NCI-H2081 treated with DMSO at 0.1 percent for 48 hours (cell line): ENCODE measurements at places on chromosomes 7 and 10.
A peak's percentile ranks its signal among the peaks of the same experiment; 100 is the strongest.

DNA sequence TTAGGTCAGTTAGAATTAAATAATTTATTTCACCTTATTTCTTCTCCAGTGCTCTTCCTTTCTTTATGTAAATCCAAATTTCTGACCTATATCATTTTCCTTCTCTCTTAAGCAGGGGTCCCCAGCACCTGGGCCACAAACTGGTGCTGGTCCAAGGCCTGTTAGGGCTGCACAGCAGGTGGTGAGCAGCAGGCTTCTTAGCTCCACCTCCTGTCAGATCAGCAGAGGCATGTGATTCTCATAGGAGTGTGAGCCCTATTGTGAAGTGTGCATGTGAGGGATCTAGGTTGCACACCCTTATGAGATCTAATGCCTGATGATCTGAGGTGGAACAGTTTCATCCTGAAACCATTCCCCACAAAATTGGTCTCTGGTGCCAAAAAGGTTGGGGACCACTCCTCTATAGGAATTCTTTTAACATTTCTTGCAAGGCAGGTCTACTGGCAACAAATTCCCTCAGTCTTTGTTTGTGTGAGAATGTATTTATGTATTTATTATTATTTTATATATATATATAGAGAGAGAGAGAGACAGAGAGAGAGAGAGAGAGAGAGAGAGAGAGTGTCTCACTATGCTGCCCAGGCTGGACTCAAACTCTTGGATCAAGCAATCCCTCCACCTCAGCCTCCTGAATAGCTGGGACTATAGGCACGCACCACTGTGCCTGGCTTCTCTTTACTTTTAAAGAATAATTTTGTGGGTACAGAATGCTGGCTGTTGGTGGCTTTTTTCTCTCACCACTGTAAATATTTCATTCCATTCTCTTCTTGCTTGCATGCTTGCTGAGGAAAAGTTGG lies 4.3 kb upstream of the ABCC2 start:
- DNase-seq = no peak

GRCh38 chr7:116142850-116143249 lies 67.5 kb upstream of the TES start:
- no peak for DNase-seq

- DNase-seq = no peak
Observed at GRCh38 chr7:95132500-95132899, 191.8 kb downstream of the PON1 start.

DNA sequence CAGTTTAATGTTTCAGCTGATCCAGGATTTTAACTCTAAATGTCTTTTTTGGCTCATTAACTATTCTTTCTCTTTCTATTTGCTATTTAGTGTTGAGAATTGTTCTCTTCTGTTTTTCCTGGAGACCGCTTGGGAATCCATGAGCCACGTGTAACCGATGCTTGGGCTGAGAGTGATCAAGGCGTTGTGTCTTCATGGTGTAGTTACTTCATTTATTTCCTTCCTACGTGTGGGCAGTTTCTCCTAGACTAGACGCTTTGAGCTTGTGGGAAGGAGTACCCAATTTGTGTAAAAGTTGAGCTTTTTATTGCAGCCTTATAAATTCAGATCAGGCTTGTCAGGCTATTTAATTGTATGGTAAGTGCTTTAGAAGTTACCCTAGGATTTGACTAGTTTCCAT lies 2.9 kb downstream of the EIF3B start:
- no peak for DNase-seq

- DNase-seq = no peak
Observed at GRCh38 chr7:18459484-18460245, 35.9 kb upstream of the HDAC9 start.

DNA sequence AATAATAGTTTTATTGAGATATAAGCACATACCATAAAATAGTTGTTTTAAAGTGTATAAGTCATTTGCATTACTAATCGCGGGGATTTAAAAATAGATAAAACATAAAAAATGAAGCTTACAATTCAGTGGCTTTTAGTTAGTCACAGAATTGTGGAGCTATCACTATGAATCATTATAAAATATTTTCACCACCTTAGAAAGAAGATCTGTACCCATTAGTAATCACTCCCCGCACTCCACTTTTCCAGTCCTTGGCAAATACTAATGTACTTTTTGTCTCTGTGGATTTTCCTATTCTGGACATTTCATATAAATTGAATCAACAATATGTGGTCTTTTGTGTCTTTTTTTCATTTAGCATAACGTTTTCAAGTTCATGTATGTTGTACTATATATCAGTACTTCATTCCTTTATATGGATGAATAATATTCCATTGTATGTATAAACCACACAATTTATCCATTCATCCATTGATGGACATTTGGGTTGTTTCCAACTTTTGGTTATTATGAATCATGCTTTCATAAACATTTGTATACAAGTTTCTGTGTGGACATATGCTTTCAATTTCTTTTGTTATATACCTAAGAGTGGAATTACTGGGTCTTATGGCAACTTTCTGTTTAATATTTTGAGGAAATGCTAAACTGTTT lies 162.5 kb downstream of the MAGI2 start:
- no peak for DNase-seq

DNA sequence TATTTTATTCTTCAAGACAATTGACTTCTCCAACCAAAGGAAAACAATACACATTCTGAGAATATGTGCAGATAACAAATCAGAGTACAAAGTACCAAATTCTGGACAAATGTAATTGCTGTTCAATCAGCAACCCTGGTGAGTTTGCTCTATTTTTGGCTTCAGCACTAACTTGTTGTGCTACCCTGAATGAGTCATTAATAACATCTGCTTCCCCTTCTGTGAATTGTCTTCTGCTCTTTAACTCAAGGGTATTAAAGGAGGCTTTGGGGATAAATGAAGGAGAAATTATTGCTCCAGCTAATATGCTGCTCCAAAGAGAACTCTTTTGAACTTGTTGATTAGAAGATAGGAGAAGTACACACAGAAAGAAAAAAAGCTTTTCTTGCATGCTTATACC lies 459.3 kb downstream of the HTR7 start:
- no peak for DNase-seq

GRCh38 chr10:112519133-112519761 lies 72.2 kb downstream of the VTI1A start:
- no peak for DNase-seq

DNA sequence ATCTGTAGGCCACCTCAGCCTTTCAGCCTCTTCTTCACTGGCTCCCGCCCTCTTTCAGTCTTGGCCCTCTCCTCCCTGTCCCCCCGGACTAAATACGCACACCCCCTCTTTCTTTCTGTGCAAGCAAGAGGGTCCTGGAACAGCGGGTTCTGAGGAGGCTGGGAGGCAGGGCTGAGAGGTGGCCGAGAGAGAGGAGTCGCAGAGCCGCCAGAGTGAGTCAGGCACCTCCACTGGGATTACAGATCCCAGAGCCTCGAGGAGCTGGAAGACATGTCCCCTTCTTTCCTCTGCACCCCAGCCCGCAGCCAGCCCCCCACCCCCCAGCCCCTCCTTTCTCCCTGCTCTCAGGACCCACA lies 182 bp downstream of the CCDC136 start:
- no peak for DNase-seq

- DNase-seq = no peak
Observed at GRCh38 chr10:19719284-19719683, 96.9 kb upstream of the PLXDC2 start.

DNA sequence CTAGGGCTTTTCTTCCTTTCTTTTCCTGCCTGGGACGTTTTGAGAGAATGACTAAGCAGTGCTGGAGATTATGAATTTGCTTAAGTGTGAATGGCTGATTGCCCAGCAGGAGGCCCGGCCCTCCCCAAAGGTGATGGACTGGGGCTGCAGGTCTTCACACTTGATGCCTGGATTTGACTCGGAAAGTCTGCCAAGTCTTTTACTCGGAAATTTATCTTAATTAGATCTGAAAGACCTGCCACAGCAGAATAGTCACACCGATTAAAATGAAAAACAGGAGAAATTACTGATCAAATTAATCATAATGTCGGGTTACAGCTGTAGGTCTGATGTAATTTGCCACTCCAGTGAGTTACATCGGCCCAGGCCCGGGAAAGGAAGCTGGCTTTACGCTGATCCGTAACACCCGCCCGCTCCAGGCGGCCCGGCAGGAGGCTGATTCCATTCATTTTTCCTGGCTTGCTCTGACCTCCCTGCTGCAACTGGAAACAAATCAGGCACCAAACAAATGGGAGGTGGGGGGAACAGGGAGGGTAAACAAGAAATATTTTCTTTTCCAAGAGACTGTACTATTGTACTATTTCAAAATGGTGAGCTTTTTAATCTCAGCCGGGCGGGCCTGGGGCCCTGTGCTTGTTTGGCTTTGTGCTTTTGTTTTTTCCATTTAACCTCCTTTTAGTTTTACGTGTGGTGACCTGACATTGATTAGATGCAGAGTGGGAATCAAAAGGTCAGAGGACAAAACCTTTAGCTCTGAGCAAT lies 212.4 kb upstream of the YAE1 start:
- DNase-seq = peak; percentile 83

- no peak for DNase-seq
Observed at GRCh38 chr7:122790132-122790531, 87.4 kb upstream of the RNF148 start.

GRCh38 chr7:69448071-69448470 lies 150.2 kb upstream of the AUTS2 start:
- DNase-seq = no peak

GRCh38 chr7:156401617-156402016 lies 239.0 kb upstream of the RNF32 start:
- no peak for DNase-seq

GRCh38 chr10:74207691-74208480 lies 56.9 kb downstream of the ADK start:
- DNase-seq = peak; percentile 53

- DNase-seq = no peak
Observed at GRCh38 chr7:27899601-27900000, 159.6 kb downstream of the TAX1BP1 start.

GRCh38 chr7:22565315-22565811 lies 65.4 kb upstream of the STEAP1B start:
- no peak for DNase-seq

DNA sequence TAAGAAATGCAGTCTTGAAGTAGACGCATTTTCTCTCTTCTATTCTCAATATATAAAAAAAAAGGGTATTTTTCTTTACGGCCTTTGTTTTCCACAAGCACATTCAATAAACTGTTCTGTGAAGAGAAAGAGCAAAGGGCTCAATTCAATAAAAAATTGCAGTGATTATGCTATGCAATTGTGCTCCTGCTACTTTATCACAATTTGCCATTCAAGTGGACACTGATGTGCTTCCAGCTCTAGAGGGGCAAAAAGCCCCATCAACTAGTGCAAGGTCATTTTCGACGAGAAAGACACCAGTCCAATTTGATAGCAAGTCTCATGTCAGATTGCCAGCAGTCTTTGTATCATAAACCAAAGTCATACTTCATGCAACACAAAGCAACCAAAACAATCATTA lies 82.6 kb upstream of the THSD7A start:
- DNase-seq = no peak

DNA sequence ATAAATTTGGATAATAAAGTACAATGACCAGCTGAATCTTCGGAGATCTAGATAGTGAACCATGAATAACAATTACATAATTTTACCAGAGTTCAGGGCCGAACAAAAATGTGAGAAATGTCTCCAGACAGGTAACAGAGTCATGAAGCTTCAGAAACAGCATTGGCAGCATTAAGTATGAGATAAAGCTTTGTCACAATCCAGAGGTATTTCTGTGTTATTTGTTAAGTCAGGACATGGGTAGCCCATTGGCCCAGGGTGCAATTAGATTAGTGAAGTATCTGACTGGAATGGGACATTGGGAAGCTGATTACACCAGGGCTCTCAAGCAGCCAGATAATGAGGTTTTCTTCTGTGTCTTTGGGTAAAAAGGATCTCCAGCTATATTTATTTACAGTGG lies 184.2 kb upstream of the PPP1R3A start:
- no peak for DNase-seq

GRCh38 chr7:90551036-90551435 lies 45.1 kb upstream of the CDK14 start:
- DNase-seq = no peak

- DNase-seq = no peak
Observed at GRCh38 chr7:96636342-96636860, 73.2 kb downstream of the SEM1 start.

GRCh38 chr10:70557086-70557845 lies 45.3 kb downstream of the PRF1 start:
- DNase-seq = no peak

DNA sequence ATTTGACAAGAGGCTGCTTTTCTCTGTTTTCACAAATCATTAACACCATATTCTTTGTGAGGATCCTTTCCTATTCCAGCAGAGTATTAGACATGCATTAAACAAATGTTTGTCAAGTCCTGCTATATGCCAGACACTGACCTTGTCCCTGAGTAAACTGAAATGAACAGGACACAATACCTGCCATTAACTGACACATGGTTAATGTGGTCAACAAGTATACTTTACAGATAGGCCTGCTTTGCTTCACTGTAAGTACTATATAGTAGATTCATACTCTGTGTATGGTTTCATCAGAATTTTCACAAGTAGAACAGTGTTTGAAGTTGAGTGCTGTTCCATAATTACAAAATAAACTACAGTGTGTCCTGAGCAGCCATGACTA lies 5.9 kb downstream of the TNKS2 start:
- no peak for DNase-seq

DNA sequence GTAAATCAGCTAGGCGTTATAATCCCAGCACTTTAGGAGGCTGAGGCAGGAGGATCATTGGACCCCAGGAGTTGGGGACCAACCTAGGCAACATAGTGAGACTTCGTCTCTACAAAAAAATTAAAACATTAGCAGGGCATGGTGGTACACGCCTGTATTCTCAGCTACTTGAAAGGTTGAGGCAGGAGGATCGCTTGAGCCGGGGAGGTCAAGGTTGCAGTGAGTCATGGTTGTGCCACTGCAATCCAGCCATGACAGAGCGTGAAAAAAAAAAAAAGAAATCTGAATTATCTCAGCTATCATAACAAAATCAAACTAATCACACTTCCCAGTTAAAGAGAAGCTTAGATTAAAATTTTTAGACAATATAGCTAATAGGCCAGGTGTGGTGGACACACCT lies 35.3 kb downstream of the ATAD1 start:
- no peak for DNase-seq

- no peak for DNase-seq
Observed at GRCh38 chr7:132489776-132490237, 86.5 kb downstream of the PLXNA4 start.

DNA sequence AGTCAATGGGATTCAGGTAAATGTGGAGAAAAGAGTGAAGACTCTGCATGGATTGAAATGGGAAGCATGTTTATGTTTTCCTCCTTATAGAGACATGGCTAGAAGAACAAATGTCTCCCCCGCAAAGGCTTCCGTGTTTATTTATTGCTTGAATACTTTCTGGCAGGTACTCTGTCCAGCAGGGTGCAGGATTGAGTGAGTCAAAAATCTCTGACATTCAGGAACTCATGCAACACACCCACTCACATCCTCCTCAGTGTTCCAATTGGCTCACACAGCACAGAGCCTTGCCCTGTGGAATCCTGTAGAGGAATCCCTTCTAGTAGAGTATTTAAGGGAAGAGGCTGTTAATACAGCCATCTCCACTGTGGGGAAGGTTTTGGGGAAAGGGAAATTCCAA lies 290.3 kb upstream of the VWC2 start:
- no peak for DNase-seq
